ENCODE measurements at places on chromosomes 4 and X.

GRCh38 chrX:21948897-21949578, 8.5 kb downstream of the SMS start:
- DNase-seq: no peak

DNA sequence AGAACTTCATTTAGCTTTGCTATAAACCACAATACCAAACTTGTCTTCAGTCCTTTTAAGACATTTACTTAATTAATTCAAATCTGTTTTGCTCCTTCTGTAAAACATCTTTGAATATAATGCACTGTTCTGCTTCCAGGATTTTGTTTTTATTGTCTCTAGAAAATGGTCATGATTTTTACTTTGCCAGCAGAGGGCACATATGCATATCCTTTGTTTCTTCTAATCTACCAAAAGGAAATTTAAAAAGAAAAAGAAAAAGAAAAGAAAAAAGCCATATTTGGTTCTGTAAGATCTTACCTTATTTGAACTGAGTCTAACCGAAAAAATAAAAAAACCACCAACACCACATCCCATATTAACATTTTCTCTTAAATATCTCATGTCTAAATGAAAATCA, 101.9 kb upstream of the CCSER1 start:
- no peak for DNase-seq

- DNase-seq: no peak
These were observed 43.1 kb downstream of the MRPL1 start for GRCh38 chr4:77905651-77906263.

DNA sequence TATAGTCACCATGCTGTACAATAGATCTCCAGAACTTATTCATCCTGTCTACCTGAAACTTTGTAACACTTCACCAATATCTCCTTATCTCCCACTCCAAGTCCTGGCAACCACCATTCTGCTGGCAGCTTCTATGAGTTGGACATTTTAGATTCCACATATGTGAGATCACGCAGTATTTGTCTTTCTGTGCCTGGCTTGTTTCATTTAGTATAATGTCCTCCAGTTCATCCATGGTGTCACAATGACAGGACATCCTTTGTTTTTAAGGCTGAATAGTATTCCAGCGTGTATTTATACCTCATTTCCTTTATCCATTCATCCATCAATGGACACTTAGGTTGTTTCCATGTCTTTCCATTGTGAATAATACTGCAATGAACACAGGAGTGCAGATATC, 198.7 kb downstream of the QDPR start:
- DNase-seq: no peak

- DNase-seq: no peak
These were observed 1254.8 kb upstream of the ADGRL3 start for GRCh38 chr4:59945277-59945676.

DNA sequence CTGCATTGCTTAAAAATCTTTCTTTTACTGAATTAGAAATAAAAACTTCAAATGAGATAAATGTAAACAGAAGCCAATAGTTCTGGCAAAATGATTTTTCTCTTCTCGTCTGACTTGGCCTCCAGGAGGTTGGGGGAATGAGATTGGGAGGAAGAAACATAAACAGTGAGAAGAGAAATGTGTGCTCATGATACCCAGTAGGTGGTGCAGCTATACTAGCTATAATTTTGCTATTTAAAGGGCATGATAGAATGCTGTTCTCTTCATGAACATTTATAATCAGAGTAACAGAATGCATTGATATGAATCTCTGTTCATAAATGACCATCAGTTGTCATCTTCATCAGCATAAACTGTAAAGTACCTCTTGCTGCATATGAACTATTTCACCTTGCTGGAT, 85.5 kb downstream of the TACR3 start:
- DNase-seq: no peak

GRCh38 chrX:83997781-83998180, 136.8 kb downstream of the CYLC1 start:
- no peak for DNase-seq

- no peak for DNase-seq
These were observed 220.7 kb downstream of the CAMK2D start for GRCh38 chr4:113540859-113541258.

DNA sequence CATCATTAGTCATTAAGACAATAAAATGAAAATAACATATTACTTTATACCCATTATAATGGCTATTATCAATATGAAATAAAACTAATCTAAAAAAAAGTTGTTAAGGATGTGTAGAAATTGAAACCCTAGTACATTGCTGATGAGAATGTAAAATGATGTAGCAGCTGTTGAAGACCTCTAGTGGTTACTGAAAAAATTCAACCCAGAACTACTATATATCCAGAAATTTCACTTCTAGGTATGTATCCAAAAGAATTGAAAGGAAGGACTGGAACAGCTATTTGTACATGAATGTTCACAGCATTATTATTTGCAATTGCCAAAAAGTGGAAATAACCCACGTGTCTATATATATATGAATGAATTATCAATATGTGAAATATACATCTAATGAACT, 180.3 kb upstream of the KLHL4 start:
- no peak for DNase-seq

DNA sequence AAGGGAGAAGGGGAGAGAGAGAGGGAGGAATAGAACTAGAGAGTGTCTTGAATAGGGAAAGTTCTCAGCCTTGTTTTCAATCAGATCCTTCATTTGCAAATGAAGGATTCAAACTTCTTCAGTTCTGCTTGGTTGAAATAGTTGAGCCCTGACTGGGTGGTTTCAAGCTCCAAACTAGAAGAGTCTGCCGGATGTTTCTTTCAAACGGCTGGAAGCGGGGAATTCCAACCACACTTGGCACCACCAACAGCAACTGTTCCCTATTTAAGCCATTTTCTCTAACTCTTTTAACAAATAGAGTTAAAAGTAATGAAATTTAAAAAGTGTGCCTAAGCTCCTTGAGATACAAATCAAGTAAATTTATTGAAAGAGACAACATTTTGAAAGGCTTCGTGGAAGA, 67.5 kb upstream of the DDX60 start:
- no peak for DNase-seq

DNA sequence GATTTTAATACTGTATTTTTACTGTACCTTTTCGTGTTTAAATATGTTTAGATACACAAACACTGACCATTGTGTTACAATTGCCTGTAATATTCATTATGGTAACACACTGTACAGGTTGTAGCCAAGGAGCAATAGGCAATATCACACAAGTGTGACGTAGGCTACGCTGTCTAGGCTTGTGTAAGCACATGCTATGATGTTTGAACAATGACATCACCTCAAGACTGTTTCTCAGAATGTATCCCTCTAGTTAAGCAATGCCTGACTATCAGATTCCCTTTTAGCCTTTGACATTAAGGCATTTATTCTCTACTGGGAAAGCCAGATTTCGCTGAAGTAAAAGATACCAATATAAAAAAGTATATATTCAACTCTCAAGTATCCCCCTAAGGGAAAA, 66.2 kb downstream of the VCX3A start:
- DNase-seq: no peak

GRCh38 chrX:47863187-47863586, 26.5 kb downstream of the ZNF81 start:
- no peak for DNase-seq

GRCh38 chr4:67201334-67201733, 344.0 kb downstream of the CENPC start:
- DNase-seq: no peak

DNA sequence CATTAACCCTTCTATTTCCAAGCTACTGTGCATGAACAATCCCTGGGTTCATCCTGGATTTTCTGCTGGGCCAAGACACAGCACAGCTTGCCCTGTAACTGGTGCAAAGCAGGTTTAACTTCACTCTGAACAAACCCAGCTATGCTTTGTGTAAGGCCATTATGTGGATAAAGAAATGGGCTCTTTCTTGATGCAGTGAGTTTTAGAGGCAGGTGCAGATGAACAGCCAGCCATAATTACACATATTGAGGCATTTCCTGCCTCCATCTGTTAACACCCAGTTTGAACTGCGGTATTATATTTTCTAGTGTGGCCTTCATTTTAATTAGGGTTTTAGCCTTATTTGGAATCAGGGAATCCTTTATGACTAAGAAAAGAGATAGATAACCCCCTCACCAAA, 68.7 kb upstream of the ARX start:
- no peak for DNase-seq

- no peak for DNase-seq
These were observed 727.4 kb downstream of the FAM133A start for GRCh38 chrX:94401426-94401825.

GRCh38 chr4:79996851-79997250, 76.2 kb downstream of the ANTXR2 start:
- no peak for DNase-seq

- DNase-seq: no peak
These were observed 19.0 kb upstream of the GPC4 start for GRCh38 chrX:133434197-133434820.

GRCh38 chr4:12897954-12898353, 586.2 kb downstream of the RAB28 start:
- DNase-seq: no peak

Data from HEK293T (cell line).